ENCODE measurements at places on chromosomes 6 and 20.

- no peak for DNase-seq
Observed at GRCh38 chr6:2939315-2940009, 31.9 kb downstream of the SERPINB6 start.

DNA sequence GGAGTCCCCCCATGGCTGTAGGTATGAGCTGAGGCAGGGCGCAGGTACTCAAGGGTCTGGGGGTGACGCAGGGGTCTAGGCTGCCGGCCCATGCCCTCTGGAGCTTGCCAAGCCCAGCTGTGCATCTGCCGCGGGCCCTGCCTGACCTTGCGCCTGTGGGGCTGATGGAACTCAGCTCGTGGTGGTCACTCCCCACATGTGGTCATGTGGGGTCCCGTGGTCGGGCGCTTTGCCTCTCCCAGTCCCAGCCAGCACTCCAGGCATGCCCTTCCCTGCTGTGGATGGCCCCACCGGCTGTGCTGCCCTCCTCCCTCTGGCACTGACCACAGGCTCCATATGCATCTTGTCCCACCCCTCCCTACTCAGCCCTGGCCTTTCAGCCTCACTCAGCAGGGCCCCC lies 57.3 kb downstream of the RPP40 start:
- no peak for DNase-seq

- no peak for DNase-seq
Observed at GRCh38 chr6:116386581-116387299, 16.0 kb downstream of the DSE start.

GRCh38 chr20:49647550-49647949 lies 66.1 kb downstream of the B4GALT5 start:
- no peak for DNase-seq

GRCh38 chr6:106173124-106173879 lies 87.2 kb downstream of the PRDM1 start:
- no peak for DNase-seq

DNA sequence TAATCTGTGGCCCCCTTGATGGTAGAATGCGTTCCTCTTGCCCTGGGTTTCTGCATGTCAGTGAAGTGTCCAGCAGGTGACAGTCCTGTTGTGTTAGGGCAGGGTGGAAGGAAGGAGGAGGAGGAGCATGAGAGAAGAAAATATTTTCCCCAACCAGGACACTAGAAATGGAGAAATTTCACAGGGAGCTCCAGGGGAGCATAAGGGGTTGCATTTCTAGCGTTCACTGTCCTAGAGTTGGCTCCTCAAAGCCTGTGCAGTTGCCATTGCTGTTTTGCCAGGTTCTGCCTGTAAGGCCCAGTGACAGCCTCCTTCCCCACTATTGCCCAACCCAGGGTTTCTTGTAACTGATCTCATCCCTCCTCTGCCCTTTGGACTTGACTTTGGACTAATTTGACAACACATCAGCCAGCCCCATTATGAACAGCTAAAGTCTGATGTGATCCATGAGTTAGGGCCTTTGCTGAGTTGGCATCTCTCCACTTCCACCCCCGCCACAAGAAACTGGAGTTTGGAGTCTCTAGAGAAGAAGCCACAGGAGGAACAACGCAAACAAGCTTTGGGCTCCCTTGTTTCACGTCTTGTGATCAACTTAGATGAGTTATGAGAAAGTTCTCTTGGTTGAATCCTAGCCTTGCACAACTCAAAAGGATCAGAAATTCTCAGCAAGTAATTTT lies 14.0 kb upstream of the FAM50B start:
- DNase-seq, result no peak

- DNase-seq, result peak; percentile 29
Observed at GRCh38 chr6:123715006-123715863, 78.5 kb upstream of the TRDN start.

- no peak for DNase-seq
Observed at GRCh38 chr20:34123309-34123708, 11.3 kb upstream of the EIF2S2 start.

DNA sequence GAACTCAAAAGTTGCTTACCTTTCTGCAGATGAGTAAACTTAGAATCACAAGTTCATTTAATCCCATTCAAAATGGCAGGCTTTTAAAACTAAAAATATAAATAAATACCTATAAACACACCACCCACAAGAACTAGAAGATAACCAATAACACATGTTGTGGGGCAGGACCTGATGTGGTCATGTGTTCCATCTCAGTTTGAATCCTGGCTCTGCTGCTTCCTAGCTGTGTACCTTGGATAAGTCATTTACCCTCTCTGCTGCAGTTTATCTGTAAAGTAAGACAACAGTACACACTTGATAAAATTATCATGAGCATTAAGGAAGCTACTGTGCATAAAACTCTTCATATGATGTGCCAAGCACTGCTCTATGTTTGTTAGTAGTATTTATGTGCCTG lies 22.0 kb downstream of the TRIM27 start:
- DNase-seq, result no peak

DNA sequence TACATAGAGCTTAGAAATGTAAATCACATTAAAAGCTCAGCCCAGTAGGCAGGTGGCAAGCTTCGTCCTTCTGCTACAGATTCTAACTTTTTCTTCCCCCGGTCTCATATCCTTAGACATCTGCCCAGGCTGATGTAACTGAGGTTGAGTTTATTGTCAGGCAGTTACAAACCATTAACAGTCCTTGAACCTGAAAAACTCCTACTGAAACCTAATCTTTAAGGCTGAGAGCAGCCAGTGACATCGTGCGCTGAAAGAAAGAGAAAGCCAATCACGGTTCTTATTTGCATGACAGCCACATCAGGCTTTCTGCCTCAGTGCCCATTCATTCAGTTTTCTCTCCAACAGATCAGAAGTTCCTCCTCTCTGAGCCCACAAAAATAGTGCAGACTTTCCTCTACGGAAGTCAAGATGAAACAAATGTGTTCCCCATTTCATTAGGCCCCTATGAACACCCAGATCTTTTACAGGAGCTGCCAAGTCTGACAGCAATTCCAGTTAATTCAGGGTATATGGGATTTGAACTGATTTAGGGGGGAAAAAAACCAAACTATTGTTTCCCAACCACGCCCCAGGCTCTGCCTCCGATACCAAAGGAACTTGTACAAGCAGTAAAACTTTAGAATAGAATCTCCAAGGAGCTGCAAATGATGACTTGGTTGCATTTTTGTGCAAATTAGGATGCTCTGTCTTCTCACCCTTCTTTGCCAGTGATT lies at the start of gene NHSL1:
Gene NHSL1, minus strand, starts transcription at position 192 of the 716 bp plus-strand sequence. CDS start 204 bp downstream, outside the sequence.
- DNase-seq, result peak; percentile 40

GRCh38 chr6:23350752-23351453 lies 775.1 kb upstream of the NRSN1 start:
- DNase-seq, result no peak

DNA sequence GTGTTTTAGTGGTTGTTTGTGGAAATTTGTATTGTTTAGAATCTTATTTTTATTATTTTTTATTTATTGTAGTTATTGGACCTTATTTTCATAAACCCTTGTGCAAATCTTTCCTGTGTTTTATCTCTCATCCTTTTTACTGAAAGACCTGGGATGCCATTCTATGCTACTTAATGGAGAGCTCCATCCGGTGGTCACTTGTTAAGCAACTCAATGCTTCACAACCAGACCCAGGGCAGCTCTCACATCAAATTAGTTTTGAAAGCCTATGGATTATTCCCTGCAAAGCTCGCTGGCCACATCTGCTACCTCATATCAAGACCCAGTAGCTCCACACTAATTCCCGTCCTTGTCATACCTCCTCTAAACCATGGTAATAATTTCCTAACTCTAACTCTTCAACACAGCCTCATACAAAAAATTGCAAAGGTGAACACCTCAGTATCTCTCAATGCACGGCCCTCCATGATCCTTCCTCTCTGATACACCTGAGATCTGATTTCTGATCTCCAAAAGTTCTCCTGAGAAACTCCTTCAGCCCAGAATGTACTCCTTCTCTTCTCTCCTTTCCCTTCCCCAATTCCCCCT lies 296.6 kb upstream of the MANEA start:
- peak; percentile 29 for DNase-seq

- no peak for DNase-seq
Observed at GRCh38 chr6:8583291-8583690, 147.9 kb upstream of the SLC35B3 start.

DNA sequence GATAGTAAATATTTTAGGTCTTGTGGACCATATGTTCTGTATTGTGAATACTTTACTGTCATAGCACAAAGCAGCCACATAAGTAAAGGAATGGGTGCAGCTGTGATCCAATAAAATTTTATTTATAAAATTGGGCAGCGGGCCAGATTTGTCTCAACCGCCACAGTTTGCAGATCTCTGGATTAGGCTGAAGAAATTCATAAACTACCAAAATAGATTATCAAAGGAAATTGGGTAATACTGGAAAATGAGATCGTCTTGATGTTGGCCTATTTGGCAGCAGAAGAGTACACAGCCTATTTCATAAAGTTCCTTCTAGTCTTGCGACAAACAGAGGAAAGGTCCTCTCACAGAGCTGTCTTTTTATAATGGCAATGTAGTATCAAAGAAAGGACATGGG lies 69.8 kb downstream of the DZANK1 start:
- no peak for DNase-seq

DNA sequence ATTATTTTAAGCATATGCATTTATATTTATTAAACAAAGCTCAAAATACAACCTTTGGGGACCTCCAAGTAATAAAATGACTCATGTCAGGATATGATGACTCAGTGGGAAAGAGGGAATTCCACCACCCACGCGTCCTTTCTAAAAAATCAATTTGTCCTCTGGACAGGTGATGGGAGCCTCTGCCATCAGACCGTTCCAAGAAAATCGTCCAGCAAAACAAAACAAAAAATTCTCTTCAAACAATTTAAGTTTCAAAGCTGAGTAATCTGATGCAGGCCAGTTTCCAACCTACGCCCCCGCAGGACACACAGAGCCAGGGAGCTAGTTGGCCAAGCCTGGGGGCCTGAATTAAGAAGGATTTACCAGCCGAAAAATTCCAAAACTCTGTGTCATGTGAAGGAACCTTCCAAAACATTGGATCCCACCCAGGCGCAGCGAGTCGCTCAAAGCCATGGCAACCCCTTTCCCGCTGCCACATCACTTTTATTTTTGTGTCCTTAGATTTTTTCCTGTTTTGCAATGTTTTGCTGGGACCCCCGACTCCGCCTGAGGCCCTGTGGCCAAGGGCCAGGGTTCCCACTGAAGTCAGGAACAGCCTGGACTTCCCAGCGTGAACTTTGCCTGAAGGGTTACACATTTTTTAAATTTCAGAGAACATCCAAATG lies 95.3 kb downstream of the NFATC2 start:
- DNase-seq, result peak; percentile 96

GRCh38 chr6:17032590-17032987 lies 69.3 kb upstream of the STMND1 start:
- DNase-seq, result no peak

- no peak for DNase-seq
Observed at GRCh38 chr6:5108068-5108467, 22.9 kb downstream of the PPP1R3G start.

DNA sequence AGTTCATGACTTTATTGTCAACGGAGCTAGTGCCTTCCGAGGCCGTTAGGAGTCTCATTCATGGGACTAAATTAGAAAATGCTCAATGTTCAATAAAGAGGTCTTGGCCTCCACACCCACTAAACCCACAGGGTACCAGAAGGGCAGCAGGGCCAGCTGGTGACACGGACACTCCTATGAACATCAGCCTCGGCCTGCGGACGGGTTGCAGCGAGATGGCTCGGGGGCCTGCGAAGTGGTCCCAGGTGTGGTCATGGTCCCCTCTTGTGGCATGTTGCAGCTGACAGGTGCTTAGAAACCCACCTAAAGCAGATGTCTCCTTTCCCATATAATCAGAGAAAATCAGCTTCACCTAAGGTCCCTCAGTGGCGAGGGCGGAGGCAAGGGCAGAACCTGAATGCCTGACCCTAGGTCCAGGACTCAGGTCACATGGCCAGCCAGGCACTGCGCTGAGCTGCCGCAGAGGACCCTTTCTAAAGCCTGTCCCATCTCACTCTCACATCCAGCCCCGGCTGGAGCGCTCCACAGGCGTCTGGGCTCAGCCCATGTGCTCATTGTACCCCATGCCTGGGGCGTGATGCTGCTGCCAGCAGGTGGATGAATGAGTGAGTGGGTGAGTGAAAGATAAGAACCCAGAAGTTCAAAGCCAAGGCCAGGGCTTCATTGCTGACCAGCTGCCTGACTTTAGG lies 35.8 kb downstream of the NFATC2 start:
- no peak for DNase-seq

GRCh38 chr20:59429396-59429795 lies 129.0 kb downstream of the EDN3 start:
- DNase-seq, result no peak

GRCh38 chr6:23266536-23266935 lies 697.2 kb downstream of the HDGFL1 start:
- DNase-seq, result no peak

DNA sequence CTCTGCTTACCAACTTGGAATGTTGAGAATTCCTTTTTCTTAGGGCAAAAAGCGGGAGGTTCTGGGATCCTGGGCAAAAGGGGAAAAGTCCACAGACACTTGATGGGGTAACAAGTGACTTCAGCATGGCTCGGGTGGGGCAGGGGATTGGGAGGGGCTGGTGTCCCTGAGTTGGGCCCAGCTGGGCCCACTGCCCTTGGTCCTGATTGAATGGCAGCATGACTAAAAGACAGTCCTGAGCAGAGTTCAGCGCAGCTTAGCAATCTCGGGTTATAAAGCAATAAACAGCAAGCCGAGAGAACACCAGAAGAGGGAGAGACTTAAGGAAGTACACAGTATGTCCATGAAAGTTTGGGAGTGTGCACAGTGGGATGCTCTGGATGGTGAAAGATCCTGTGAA lies 5.6 kb downstream of the PPP2R5D start:
- DNase-seq, result no peak

GRCh38 chr6:82264824-82265223 lies 17.3 kb upstream of the IBTK start:
- no peak for DNase-seq

DNA sequence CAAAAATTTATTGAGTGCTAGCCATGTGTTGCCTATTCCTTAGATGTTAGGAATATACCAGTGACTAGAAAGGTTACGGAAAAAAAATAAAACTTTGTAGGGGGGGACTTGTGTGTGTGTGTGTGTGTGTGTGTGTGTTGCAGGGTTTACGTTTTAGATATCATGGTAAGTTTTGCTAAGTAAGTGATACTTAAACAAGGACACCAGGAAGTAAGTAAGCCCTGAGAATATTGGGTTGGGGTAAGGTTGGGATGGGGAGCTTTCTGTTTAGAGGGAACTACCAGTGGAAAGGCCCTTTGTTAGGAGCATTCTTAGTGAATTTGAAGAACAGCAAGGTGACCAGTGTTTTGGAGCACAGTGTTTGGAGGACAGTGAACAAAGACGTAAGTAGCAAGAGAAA lies 30.3 kb downstream of the NCOA3 start:
- DNase-seq, result no peak

- no peak for DNase-seq
Observed at GRCh38 chr6:74574794-74575193, 631.1 kb downstream of the COL12A1 start.

All from astrocyte of the cerebellum (primary cell).